ENCODE measurements at places on chromosomes 12 and 14.

DNA sequence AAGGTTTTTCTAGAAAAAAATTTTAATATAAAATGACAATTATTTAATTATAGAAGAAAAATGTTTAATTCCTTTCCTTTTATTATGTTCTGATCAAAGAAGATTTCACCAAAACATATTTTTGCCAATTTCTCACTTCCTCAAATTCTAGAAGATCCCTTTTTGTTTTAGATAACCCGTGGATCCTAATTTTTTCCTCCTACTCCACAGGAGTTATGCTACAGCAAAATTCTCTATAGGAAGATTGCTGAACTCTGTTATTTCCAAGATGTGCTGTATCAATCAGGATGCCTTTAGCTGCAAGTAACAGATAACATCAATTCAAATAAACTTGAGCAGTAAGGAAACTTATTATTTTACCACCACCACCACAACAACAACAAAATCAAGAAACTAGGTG, 3.8 kb upstream of the SNX6 start:
- DNase-seq = no peak

- DNase-seq = no peak
Observed at GRCh38 chr14:31252865-31253264, 45.3 kb upstream of the HECTD1 start.

GRCh38 chr14:49092345-49092744, 493.8 kb downstream of the RPS29 start:
- no peak for DNase-seq

- DNase-seq = no peak
Observed at GRCh38 chr14:95510804-95511203, 5.6 kb downstream of the SYNE3 start.

- DNase-seq = no peak
Observed at GRCh38 chr12:103751171-103751570, 89.9 kb downstream of the NT5DC3 start.

GRCh38 chr12:79517363-79517762, 173.4 kb downstream of the PAWR start:
- DNase-seq = no peak
